ENCODE measurements at places on chromosomes 2 and 18.

- DNase-seq = no peak
Measured at GRCh38 chr2:198662905-198663304, 794.8 kb downstream of the SATB2 start.

- DNase-seq = no peak
Measured at GRCh38 chr2:179569831-179570233, 291.6 kb downstream of the ZNF385B start.

- DNase-seq = peak; percentile 4
Measured at GRCh38 chr2:231241755-231242507, 43.5 kb downstream of the ARMC9 start.

- no peak for DNase-seq
Measured at GRCh38 chr2:182132605-182133004, 147.0 kb downstream of the PPP1R1C start.

GRCh38 chr2:186751790-186752189 lies 57.9 kb downstream of the FAM171B start:
- DNase-seq = no peak

- DNase-seq = no peak
Measured at GRCh38 chr2:241095594-241096290, 6.3 kb downstream of the MTERF4 start.

DNA sequence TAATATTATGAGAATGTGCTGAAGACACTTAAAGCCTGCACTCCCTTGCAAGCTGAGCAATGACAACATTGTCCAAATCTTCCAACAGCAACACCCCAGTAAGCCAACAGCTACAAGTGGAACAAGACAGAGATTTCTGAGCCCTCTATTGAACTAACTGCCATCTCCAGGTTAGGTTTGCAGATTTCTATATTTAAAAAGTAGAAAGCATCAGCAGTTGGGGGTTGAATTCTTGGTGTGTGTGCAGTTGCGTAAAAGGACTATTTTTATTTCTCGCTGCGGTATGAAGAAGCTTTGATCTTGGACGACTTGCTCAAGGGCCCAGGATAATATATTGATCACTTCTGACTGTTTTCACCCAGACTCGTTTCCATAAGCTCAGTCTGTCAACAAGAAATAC lies 106.2 kb upstream of the ZFP36L2 start:
- no peak for DNase-seq

GRCh38 chr18:56580026-56580425 lies 58.4 kb downstream of the TXNL1 start:
- no peak for DNase-seq

GRCh38 chr2:205860181-205860580 lies 177.9 kb downstream of the NRP2 start:
- DNase-seq = no peak

DNA sequence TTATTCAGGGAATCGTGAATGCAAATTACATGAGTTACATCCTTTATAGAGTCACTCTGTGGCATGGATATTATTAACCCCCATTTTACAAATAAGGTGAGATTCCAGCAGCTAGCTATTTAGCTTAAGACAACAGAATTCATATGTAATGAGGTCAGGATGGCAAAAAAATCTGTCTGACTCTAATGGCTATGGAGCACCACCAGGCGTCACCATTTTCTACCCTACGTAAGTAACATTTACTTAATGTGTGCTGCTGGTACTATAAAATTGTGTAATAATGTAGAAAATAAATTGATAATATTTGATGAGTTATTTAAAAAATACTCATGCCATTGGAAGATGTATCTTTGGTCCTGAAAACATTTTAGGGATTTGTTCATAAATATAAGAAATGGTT lies 2040.1 kb upstream of the LRRTM1 start:
- DNase-seq = no peak

- DNase-seq = no peak
Measured at GRCh38 chr2:160701822-160702221, 208.2 kb upstream of the RBMS1 start.

- DNase-seq = no peak
Measured at GRCh38 chr2:15647622-15648590, 56.2 kb downstream of the DDX1 start.

DNA sequence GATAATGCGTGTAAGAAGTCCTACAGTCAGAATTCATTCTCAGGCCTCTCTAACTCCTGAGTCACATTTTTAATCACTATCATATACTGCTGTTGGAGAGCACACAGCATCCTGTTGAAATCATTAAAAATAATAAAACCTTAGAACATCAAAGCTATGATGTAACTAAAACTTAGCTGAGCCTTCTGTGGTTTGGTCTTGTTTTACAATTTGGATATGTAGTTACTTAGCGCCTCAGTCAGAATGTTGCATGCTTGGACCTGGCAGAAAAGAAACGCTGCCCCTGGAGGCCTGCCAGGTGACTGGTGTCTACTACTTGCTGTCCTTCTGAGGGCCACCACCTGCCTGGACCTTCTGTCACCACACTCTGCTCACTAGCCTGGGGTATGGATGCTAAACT lies 261.1 kb upstream of the RASGRP3 start:
- no peak for DNase-seq

DNA sequence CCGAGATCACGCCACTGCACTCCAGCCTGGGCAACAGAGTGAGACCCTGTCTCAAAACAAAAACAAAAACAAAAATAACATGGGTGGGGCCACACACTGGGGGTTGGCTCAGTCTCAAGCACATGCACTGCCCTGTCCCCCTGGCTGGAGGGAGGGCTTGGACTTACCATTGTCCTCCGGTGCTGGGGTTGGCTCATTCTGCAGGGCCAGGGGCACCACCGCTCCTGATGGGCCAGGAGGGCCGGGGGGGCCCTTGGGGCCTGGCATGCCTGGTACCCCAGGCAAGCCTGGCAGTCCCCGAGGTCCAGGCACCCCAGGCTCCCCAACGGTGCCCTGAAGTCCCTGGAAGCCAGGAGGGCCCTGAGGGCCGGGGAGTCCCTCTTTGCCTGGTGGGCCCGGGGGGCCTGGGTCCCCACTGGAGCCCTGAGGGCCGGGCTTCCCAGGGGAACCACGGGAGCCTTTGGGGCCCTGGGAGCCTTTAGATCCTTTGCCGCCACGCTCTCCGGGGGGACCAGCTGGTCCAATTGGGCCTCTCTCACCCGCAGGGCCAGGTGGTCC lies 66.8 kb upstream of the THOC1 start:
- DNase-seq = no peak

- no peak for DNase-seq
Measured at GRCh38 chr2:32235315-32235714, 29.4 kb downstream of the NLRC4 start.

DNA sequence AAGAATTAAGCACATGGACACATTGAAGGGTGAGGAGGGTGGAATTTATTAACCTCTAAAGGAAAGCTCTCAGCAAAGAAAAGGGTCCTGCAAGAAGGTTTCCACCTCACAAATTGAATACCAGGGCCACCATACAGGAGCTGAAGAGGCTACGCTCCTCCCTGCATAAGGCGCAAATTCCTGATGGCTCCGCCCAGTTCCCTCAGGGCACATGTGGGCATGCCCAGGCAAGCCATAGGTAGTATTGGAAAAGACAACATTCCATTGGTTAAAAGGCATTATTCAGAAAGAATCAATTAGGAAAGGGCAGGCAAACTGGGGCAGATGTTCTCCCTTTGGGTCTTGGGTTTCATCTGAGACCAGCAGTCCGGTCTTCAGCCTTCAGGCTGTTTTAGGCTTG lies 161.2 kb downstream of the PTPRM start:
- no peak for DNase-seq

DNA sequence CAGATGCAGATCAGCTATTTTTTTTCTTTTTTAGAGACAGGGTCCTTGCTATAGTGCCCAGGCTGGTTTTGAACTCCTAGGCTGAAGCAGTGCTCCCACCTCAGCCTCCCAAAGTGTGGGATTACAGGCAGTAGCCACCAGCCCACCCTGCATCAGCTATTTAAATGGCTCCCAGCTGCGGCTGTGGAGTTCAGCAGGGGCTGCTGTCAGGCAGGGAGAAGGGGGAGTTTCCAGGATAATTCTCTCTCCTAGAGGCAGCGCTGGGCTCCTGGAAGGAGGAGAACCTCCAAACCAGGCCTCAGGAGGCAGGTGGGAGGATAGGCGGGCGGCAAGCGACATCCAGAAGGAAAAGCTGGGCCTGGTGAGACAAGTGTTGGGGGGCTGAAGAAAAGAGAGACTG lies 65.7 kb downstream of the ACTR2 start:
- DNase-seq = no peak

GRCh38 chr18:57353940-57354461 lies 1.6 kb downstream of the ST8SIA3 start:
- peak; percentile 16 for DNase-seq

GRCh38 chr2:14720739-14721138 lies 88.2 kb downstream of the LRATD1 start:
- no peak for DNase-seq

- DNase-seq = no peak
Measured at GRCh38 chr18:44848644-44849335, 168.1 kb downstream of the SETBP1 start.

DNA sequence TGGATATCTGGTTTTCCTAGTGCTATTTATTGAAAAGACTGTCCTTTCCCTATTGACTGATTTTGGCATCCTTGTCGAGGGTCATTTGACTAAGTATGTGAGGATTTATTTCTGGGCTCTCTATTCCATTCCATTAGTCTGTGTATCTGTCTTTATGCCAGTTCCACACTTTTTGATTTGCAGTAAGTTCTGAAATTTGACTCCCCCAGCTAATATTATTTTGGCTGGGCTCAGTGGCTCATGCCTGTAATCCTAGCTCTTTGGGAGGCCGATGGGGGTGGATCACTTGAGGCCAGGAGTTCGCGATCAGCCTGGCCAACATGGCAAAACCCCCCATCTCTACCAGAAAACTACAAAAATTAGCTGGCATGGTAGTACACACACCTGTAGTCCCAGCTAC lies 46.8 kb upstream of the GAREM2 start:
- no peak for DNase-seq

- DNase-seq = no peak
Measured at GRCh38 chr18:72612894-72613533, 68.9 kb upstream of the CBLN2 start.

DNA sequence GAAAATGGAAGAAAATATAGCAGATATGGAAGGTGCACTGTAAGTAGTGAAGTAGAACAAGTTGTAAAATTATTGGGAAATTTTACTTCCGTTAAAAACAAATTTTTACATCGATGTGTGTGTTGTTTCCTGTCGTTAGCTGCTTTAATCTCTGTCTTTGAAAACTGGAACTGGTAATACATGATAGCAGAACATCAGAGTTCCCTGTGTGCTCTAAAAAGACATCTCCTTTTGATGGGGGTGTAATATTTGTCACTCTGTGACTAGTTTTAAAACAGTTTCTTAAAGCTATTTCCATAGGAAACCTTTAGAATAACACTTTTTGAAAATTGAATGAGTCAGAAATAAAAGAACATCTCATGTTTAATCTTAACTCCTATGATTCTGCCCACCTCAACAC lies 43.5 kb downstream of the COX7A2L start:
- DNase-seq = no peak

DNA sequence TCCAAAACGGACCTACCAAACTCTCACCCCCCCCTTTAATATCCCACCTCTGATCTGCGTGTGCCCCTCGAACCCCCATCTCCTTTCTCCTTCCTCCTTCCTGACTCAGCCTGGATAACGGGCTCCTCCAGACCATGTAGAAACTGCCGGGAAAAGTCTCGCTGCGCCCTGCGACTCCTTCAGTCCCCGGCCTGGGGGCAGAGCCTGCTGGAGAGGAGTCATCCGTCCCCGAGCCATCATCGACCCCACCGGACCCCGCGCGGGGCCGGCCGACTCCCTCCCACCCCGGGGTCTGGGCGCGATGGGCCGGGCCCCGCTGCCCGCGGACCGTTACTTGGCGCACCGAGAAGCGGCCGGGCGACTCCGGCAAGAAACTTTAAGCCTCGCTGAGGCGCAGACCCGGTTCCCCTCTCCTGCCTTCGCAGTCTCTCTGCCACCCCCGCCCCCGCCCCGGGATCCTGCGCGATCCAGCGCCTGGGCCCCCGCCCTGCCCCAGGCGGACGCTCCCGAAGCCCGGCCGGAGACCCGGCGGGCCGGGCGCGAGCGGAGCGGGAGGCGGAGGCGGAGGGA lies 3.4 kb downstream of the ZEB2 start:
- DNase-seq = no peak

- no peak for DNase-seq
Measured at GRCh38 chr2:12397854-12398253, 318.9 kb upstream of the TRIB2 start.

DNA sequence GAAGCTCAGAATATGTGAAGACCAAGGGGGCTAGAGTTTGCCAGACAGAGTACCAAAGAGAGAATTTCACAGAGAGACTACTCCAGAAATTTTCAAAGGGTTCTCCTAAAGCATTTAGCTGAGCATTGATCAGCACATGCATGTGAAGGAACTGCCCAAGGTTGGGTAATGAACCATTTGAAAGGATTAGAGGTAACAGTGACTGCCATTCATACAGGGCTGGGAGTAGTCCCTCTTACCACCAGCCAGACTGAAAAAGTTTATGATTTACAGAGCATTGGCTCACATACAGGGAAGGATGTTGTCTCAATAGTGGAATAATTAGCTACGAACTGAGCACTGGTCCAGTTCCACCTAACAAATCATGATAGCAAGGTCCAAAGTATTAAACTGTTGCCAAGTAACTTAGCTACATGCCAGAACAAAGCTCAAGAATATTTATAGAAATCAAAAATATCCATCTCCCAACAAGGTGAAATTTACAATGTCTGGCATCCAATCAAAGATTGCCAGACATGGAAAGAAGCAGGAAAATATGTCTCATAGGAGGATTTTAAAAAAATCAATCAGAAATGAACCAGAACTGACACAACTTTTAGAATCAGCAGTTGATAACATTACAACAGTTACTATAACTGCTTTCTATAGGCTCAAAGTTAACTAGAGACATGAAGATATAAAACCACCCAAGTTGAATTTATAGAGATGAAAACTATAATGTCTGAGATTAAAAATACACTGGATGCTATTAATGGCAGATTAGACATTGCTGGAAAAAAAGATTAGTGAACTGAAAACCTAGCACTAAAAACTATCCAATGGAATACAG lies 25.7 kb upstream of the RNF103 start:
- DNase-seq = no peak

DNA sequence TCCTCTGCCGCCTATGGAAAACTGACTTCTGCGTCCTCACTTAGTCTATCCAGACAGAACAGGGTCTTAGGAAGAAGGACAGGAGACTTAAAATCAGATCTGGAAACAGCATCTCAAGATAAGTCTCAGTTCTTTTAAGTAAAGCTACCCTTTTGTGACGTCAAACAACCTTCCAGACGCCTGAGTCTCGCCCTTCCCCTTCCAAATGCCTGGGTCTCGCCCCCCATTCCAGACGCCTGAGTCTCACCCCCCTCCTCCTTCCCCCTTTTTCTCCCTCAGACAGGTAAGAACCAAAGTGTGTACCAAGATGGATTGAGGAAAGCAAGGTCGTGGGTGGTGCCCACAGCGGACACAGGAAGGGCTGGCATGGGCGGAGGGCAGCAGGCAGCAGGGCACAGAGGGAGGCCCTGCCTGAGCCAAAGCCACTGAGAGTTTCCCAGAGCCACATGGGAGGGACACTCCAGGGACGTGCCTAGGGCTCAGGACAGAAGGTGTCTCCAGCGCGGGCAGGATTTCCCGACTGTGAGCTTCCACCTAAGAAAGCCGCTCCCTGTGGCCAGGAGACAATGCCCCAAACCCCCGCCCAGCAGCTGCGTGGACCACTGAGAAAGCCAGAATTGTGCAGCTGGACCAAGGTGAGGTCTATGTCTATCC lies 51.3 kb downstream of the ANKMY1 start:
- no peak for DNase-seq

Measured in midbrain (tissue), 1 donor.